ENCODE measurements at places on chromosomes 13 and 19. TPM values are rescaled to one million over a fixed set of nuclear protein-coding genes. Genes with fewer than 3 reads are reported as not detected.

DNA sequence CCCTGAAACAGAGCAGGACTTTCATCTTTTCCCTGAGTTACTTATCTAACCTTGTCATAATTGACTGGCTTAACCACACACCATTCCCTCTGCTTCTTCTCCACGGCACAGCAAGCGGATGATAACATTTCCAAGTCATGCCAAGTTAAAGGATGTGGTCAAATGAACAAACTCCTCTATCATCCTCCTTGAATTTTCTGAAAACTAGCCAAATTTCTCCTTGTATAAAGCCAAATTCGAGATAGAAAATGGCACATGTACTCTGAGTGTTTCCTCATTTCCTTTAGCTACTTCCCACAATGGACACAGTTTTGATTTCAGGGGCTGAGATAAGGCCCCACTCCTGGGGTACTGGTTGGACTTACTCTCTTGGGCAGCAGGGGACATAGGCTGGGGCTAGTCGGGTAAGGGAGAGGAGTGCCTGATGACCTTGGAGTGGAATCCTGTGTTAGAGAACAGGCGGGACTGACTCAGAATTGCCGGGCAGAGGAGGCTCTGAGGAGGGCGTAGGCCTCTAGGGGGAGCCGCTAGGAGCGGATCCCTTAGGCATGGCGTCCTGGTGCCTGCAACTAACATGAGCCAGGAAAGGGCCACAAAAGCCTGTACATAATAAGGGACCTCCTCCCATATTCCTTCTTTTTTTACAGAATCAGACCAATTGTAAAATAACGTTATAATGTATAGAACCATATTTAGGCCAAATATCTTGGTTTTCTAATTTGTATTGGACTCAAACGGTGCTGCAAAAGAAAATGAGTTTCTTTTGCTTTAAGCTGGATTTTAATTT is 20.3 kb upstream of the TMTC4 start:
- no peaks in the 10 kb centered on the region for H3K4me1 ChIP-seq
- no peak overlapping the region for H3K27ac ChIP-seq
- H3K27me3 ChIP-seq = no peaks in the 10 kb centered on the region
- H3K36me3 ChIP-seq = no peaks in the 10 kb centered on the region
- DNase-seq = peak; percentile 60
- H3K4me3 ChIP-seq = no peak overlapping the region

ANKRD10 gene
- total RNA-seq = 165 TPM

DNA sequence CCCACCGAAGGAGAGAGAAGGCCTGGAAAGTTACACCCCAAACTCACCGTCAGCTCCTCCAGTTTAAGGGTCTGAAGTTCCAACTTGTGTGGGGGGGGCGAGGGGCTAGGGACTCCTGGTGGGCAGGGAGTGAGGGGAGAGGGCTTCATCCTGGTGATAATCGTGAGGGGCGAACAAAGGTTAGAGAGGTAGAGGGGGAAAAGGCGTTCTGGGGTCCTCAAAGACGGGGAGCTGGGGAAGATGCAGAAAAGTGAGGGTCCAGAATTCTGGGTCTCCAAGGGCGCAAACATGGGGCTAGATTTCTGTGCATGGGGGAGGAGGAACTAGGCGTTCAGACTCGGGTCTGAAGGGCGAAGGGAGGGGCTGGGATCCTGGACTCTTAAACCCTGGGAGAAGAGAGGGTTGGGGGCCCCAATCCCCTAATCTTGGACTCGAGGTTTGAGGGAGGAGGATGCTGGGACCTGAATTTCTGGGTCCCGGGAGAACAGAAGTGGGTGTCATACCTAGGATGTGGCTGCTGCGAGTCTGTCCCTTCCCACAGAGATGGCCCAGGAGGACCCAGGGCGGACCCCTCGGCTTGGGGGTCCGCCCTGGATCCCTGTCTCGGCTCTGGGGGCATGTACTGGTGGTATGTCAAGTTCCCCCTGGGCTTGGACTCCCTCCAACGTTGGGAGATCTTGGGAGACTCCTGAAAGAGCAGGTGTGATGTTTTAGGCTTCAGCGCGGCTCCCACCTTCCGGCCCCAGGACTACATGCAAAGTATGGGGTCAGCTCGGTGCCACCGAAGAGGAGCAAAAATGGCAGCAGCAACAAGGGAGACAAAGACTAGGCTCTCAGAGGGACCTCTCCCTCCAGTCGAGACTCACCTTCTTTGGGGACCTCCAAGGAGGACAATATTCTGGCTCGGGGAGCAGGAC is 4.5 kb downstream of the MAMSTR start:
- no peaks in the 10 kb centered on the region for H3K36me3 ChIP-seq
- no peak for DNase-seq
- H3K27me3 ChIP-seq = no peaks in the 10 kb centered on the region
- peak overlapping the region; percentile 62 for H3K4me3 ChIP-seq

DNA sequence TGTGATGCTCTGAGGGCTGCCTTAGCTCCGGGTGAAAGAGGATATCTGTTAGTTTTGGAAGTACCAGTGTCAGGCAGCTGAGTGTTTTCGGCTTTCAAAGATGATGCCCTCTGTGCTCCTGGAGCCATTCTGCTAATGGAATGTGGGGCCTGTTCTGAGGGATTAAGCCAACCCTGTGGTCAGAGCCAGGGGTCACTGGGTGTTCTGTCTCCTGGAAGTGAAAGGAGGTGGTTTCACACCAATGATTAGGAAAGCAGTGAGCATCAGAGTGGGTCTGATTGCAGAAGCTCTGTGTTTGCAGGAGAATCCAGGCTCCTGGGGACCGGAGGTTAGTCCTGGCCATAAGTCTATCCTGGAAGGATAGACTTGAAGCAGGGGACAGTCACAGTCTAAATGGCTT is 94.6 kb downstream of the UQCRFS1 start:
- no peaks in the 10 kb centered on the region for H3K36me3 ChIP-seq
- no peaks in the 10 kb centered on the region for H3K27me3 ChIP-seq
- H3K4me3 ChIP-seq = no peak overlapping the region
- no peak for DNase-seq

PINLYP gene
- total RNA-seq = 4.3 TPM

GRCh38 chr19:35346193-35347052 is 1.3 kb upstream of the FFAR1 start:
- peak overlapping the region; percentile 93 for H3K27ac ChIP-seq
- peak; percentile 92 for DNase-seq
- H3K4me1 ChIP-seq = peaks cover 24% of the 10 kb centered on the region

- DNase-seq = peak; percentile 96
- H3K36me3 ChIP-seq = peaks cover 39% of the 10 kb centered on the region
- H3K4me1 ChIP-seq = peaks cover 63% of the 10 kb centered on the region
- H3K27ac ChIP-seq = peak overlapping the region; percentile 89
- no peaks in the 10 kb centered on the region for H3K27me3 ChIP-seq
Measured at GRCh38 chr19:43562698-43563241, 12.6 kb downstream of the XRCC1 start.

DNA sequence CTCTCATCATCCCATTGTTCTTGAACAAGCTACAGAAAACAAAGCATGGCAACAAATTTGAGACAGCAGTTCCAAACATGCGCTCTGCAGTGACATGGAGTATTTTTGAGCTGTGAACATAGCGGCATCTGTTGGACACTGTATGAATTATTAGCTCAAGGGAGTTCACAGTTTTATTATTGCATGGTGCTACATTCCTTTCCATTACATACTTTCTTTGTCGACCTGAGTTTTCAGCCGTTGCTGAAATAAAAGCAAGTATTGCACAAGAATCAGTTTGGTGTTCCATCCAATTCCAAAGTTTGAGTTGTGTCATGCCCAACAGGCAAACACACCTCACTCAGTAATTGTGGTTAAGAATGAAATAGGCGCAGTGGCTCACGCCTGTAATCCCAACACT is 30.1 kb upstream of the METTL21C start:
- H3K36me3 ChIP-seq = no peaks in the 10 kb centered on the region
- no peaks in the 10 kb centered on the region for H3K4me1 ChIP-seq
- DNase-seq = no peak

- peaks cover 5% of the 10 kb centered on the region for H3K4me1 ChIP-seq
- H3K27me3 ChIP-seq = no peaks in the 10 kb centered on the region
- H3K4me3 ChIP-seq = no peak overlapping the region
- H3K27ac ChIP-seq = peak overlapping the region; percentile 40
- no peaks in the 10 kb centered on the region for H3K36me3 ChIP-seq
- no peak for DNase-seq
Measured at GRCh38 chr13:72651144-72651543, 76.3 kb downstream of the MZT1 start.

OR7G3 gene
- not detected for total RNA-seq

KLK2 gene
- total RNA-seq = not detected

DNA sequence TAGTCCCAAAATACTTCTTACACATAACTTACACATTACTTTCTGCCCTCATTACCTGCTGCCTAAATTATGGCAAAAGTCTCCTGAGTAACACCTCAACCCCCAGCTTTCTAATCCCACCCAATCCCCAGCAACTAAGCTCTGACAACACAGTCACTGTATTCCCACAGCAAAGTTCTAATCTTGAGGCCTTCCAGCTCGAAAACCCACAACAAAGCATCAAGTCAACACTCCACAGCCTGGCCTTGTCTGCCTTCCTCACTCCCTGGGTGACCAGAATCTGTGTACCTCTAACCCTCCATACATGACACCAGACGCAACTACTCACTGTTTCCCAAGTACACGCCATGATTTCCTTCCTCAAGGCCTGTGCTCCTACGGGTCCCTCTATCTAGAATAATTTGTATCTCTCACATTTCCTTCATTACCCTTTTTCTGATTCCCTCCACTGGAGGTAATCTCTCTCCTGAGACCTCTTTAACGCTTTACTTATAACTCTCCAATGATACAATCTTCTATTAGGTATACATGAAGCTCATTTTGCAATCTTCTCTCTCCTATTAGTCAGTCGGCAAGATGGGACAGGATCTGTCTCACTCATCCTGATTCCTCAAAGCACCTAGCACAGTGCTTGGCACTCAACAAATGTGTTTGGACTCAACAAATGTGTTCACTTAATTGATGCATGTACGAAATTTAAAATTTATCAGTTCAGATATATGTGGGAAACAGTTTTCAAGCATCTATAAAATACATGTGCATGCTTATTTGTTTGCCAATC is 87.6 kb upstream of the DOCK9 start:
- H3K36me3 ChIP-seq = no peaks in the 10 kb centered on the region
- H3K4me3 ChIP-seq = no peak overlapping the region
- H3K4me1 ChIP-seq = peaks cover 61% of the 10 kb centered on the region
- no peak overlapping the region for H3K27ac ChIP-seq
- H3K27me3 ChIP-seq = no peaks in the 10 kb centered on the region

- H3K27me3 ChIP-seq = peaks cover 27% of the 10 kb centered on the region
- peaks cover 12% of the 10 kb centered on the region for H3K4me1 ChIP-seq
- no peaks in the 10 kb centered on the region for H3K36me3 ChIP-seq
Measured at GRCh38 chr19:50922317-50922853, 11.2 kb upstream of the KLK4 start.

- DNase-seq = peak; percentile 81
- peaks cover 28% of the 10 kb centered on the region for H3K36me3 ChIP-seq
- H3K27ac ChIP-seq = no peak overlapping the region
- H3K4me1 ChIP-seq = peaks cover 72% of the 10 kb centered on the region
- H3K4me3 ChIP-seq = no peak overlapping the region
Measured at GRCh38 chr19:42246143-42246921, 3.9 kb upstream of the GSK3A start.
